ENCODE measurements at places on chromosomes 16 and 17. TPM values are rescaled to one million over a fixed set of nuclear protein-coding genes. Genes with fewer than 3 reads are reported as not detected.

Gene CCL2
- 99.3 TPM for total RNA-seq

- DNase-seq = no peak
Observed at GRCh38 chr17:2542456-2542855, 30.8 kb upstream of the METTL16 start.

DNA sequence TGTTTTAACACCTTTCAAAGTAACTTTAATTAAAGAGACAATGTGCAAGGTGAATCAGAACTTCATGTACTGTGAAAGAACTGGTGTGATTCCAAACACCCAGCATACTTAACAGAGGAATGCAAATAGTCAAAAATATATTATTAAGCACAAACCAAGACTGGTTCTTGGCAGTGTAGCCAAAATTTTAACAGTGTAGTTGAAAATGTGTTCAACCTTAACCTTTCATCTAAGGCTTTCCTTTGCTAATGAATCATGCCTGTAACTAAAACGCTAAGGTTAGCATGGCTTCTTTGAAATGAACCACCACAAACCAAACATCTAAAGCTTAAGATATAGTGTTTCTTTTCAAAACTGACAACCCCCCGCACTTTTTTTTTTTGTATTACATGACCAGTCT lies 146.3 kb upstream of the AXIN2 start:
- peak; percentile 31 for DNase-seq

DNA sequence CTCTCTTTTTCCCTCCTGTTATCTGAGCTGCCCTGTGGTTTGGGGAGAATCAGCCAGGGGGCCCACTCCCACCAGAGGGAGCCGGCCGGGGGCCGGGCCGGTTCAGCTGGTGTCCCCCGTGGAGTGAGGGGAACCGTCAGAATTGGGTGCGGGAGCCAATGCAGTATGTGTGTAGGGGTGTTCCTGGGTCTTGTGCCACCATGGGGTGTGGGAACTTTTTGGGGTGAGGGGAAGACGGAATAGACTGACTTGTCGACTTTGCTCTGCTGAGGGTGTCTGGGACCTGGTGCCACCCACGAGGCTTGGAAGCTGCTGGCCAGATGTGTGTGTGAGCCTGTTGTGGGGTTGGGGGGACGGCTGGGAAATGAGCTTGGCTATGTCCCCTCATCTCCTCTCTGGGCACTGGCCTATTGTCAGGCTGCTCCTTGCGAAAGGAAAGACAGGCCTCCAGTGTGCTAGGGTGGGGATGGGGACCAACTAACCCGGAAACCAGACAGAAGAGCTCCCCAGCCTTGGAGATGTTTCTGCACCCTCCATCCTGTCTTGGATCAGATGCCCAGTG lies 9.9 kb downstream of the RARA start:
- DNase-seq = no peak

Gene C16orf89
- not detected for total RNA-seq

- no peak for DNase-seq
Observed at GRCh38 chr16:88353691-88354090, 29.1 kb upstream of the ZNF469 start.

Gene CTDNEP1
- 24.5 TPM for total RNA-seq

DNA sequence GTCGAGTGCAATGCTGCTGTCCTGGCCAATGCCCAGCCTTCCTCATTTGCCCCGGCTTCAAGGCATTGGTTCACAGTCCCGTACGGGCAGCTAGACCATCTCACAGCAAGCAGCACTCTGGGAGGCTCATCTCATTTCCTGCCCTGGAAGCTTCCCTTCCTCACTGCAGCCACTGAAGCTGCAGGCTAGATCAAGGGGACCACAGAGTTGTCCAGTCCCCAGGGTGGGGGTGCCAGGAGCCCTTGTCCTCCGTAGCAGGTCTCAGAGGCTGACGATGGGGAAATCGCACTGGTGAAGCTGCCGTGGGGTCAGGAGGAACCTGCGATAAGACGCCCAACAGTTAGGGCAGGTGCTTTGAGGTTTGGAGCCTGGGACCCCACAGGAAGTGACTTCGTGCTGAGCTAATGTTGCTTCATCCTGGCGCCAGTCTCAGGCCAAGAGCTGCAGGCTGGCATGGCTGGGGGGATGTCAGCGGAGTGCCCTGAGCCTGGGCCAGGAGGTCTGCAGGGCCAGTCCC lies at the start of gene SPNS3:
Gene SPNS3, plus strand, starts transcription at position 426 of the 517 bp plus-strand sequence. Its CDS starts 28 bp downstream, at position 454.
- DNase-seq = no peak
